Mesothelial cell of epicardium (in vitro differentiated cells): ENCODE measurements at places on chromosomes 2 and 18.

DNA sequence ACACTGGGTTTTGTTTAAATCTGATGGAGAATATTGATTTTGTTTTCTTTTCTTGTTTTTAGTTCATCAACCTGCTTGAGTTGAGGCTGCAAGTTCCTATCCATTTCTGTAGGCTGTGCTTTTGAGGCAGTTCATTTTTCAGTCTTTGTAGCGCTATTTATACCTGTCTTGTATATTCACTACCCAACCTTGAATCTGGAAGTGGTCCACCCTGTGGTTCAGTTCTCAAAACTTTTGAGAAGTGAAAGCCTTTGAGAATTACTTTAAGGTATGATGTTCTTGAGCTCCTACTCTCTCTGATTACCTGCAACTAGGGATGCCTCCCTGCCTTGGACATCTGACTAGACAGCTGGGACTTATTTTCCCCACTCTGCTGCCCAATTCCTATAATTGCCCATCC is 53.5 kb upstream of the KCNE4 start:
- no peak for DNase-seq

GRCh38 chr2:105954891-105955290 is 210.2 kb downstream of the NCK2 start:
- no peak for DNase-seq

DNA sequence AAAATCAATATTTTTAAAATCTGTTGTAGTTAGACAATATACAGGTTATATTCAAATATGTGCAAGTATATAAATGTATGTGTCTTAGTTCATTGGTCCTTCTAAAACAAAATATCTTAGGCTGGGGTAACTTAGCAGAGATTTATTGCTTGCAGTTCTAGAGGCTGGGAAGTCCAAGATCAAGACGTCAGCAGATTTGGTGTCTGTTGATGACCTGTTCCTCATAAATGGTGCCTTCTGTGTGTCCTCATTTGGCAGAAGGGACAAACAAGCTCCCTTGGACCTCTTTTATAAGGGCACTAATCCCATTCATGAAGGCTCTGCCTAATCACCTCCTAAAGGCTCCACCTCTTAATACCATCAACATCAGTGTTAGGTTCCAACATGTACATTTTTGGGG is 31.3 kb downstream of the ABI2 start:
- no peak for DNase-seq

DNA sequence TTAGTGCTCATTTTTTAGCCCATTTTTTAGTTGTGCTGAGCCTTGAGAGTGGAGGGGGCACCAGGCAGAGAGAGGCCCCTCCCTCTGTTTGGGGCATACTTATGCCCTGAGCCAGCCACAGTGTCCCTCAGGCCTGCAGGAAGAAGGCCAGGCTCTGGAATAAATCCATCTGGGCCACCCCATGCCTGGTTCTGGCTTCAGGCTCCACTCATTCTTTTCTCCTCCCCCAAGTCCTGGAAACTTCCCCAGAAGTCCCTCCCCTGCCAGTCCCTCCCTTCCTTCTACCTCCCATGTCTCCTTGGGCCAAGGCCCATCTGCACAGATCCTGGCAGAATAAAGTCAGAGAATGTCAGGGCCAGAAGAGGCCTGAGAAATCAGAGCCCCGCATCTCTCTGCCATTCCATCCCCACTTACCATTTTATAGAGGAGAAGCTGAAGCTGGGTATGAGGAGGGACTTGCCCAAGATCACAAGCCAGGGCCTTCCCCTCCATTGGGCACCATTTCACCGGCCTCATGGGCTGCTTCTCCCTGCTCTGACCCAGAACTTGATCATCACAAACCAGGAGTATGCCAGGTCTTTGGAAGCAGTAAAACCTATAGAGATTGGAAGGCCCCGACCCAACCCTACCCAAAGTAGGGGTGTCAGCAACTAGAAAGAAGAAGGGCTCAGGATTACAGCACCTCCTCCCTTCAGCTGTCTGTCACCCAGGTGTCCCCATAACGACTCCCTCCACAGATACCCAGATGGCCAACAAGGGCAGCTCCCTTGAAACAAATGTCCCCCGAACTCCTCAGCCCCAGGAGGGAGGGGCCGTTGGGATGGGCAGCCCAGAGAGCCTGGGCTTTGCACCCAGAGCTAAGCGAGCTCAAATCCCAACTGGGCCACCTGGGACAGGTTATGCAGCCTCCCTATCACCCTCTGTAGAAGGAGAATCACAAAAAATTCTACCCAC is 108.4 kb downstream of the POLR1A start:
- no peak for DNase-seq

- DNase-seq = no peak
Observed at GRCh38 chr2:42847596-42848151, 55.3 kb upstream of the HAAO start.

GRCh38 chr2:54212456-54212855 is 43.6 kb downstream of the TSPYL6 start:
- no peak for DNase-seq
